ENCODE measurements at places on chromosomes 4 and X.

DNA sequence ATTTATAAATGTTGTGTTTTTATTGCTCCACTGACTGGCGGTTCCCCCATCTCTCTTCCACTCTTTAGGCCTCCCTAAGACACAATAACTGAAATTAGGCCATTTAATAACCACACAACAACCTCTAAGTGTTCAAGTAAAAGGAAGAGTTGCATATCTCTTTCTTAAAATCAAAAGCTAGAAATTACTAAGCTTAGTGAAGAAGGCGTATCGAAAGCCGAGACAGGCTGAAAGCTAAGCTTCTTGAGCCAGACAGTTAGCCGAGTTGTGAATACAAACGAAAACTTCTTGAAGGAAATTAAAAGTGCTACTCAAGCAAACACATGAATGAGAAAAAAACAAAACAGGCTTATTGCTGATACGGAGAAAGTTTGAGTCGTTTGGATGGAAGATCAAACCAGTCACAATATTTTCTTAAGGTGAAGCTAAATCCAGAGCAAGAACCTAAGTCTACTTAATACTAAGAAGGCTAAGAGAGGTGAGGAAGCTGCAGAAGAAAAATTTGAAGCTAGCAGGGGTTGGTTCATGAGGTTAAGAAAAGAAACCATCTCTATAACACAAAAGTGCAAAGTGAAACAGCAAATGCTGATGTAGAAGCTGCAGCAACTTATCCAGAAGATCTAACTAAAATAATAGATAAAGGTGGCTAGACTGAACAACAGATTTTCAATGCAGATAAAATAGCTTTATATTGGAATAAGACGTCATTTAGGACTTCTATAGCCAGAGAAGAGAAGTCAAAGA lies 194.0 kb upstream of the TTC29 start:
- no peak for DNase-seq

DNA sequence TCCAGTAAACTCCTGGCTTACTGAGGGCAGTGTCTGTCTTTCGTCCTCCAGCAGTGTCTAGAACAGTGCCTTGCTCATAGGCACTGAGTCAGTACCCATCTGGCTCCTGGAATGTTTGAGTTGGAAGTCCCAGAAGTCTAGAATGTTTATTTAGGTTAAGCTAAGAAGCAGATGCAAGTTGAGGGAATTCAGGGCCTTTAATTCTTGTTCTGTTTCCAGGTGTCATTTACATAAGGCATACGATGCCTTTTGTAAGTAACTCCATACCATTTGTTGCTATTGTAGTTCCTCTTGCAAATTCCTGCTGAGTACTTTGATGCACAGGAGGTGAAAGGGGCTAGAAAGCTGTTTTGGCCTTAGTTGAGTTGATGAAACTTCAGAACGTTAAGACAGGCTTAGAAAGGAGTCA lies 22.2 kb downstream of the ARHGAP10 start:
- no peak for DNase-seq

GRCh38 chrX:132443196-132444135 lies 45.4 kb downstream of the MBNL3 start:
- no peak for DNase-seq

DNA sequence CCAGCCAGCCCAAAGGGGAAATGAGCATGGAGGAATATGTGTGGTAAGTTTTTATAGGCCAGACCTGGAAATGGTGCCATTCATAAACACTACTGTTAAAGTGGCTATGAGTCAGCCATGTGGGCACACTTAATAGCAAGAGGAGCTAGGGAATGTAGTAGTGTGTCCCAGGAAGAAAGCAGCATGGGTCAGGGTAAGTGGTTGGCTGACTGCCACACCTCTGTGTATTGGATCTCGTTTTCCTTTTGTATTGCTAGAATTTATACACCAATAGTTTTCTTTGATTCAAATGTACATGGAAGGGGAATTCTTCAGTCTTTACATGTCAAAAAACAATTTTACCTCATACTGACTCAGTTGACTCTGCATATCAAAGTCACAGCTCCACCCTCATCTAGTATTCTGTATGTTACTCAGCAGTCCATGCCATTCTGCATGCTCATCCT lies 22.9 kb upstream of the SGMS2 start:
- DNase-seq: no peak

DNA sequence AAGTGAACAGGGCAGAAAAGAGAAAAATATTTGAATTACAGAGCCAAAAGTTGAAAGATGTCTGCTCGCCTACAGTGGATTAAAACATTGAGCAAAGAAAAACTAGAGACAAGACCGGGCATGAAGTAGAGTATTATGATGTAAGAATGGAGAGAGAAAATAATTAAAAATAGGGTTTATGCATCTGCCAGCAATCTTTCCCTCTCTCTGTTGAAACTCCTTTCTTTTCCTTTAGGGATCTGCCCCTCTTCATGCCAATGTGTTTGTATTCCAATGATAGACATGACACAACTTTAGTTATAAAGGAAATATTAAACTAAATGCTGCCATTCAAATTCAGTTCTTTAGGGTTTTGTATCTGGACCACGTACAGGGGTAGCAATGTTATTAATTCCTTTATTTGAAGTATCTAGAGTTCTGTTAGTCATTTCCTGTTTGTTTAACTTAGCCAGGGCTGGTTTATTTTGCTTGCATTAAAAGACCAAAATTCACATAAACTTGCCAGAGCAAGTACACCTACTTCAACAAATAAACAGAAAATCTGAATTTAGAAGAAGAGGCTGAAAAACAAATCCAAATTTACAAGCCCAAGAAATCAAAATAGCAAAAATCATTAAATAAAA lies 202.6 kb downstream of the SPOCK3 start:
- DNase-seq: no peak

DNA sequence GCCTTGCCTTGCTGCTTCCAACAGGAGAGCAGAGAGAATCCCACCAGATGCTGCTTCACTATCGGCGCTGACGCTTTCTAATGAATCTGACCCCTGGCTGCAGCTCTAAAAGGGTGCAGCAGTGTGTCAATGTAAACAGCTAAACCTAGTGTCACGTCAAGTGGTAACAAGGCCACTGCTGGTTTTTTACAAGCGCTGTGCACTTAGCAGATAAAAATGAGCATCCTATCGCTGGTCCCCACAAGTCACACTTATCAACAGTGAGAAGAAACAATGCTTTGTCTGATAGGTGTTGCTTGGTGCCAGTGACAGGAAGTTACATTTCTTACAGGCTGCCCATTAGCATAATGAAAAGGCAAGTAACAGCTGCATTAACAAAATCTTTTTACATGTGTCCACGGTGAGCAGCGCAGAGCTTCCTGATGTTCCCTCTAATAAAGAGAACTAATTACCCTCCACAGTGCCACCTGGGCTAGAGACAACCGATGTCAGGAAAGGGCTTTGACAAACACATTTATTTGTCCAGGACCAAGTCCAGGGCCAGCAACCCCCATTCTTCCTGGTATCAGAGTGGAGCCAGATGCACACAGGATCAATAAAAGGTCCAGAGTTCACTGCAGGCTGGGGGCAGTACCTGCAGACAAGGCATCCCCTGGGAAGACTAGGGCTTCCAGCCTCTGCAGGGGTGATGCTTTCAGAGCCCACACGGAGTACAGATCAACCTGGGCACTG lies 176.0 kb downstream of the MGST2 start:
- no peak for DNase-seq

GRCh38 chr4:152808670-152809069 lies 28.9 kb downstream of the ARFIP1 start:
- DNase-seq: no peak

DNA sequence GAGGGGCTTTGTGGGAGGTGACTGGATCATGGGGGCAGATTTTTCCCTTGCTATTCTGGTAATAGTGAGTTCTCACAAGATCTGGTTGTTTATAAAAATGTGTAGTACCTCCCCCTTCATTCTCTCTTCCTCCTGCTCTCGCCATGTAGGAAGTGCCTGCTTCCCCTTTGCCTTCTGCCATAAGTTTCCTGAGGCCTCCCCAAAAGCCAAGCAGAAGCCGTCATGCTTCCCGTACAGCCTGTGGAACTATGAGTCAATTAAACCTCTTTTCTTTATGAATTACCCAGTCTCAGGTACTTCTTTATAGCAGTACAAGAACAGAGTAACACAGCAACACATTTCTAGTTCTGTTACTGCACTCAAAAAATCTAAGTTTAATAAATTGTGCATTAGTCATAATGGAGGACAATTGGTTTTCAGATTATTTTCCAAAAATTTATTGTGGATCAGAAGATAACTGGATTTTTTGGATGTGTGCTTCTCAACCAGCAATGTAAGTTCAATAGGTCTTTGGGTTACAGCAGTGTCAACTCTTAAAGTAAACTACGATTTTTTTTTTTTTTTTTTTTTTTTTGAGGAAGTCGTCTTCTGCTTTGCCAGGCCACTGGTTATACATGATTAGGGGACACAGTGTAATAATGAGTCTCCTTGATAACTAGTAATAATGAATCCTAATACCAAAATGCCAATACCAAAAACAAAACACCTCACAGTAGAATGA lies 69.9 kb downstream of the CHIC2 start:
- no peak for DNase-seq

GRCh38 chr4:123216946-123217345 lies 179.6 kb upstream of the SPRY1 start:
- no peak for DNase-seq

DNA sequence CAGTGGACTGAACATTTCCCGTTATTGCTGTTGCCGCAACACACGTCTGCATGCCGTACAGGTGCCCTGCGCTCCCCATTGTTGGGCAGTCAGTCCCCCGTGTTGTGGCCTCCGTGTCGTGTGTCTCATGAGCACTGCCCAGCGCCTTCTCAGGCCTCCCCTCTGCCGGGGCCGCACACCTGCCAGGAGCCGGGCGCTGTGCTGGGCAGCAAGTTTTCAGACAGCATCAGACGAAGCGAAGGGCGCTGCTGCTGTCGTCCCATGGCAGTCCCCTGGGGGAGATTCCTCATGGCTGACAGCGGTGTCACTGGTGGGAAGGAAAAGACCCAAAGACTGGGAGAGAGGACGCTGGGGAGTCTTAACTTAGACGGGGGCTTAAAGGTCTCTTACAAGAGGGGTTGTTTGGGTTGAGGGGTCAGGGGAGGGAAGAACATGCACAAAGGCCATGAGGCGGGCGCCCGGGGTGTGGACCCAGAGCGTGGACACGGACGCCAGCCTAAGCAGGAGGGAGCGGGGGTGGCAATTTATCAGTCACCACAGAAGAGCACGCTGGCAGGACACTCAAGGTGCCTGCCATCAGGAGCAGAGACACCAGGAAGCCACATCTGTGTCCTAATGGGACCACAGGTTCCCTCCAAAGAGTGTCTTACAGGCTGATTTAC lies 47.3 kb downstream of the RGS12 start:
- no peak for DNase-seq

- DNase-seq: no peak
Observed at GRCh38 chr4:14404730-14405129, 597.6 kb upstream of the CPEB2 start.

DNA sequence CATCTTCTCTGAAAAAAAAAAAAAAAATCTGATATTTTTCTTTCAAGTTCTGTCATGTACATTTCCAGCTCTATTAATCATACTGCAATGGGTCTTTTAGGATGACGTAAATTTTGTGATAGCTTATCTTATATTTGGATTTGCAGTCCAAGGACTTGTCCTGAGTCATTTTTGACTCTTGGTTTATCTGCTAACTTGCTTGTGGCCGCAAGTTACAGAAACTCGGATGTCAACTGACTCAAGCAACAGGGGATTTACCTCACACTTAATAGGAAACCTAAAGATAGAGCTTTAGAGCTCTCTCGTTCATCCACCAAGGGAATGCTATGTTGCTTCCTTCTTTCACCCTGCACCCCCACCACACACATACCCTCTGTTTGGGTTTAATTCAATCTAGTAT lies 1433.8 kb upstream of the TENM3 start:
- no peak for DNase-seq

DNA sequence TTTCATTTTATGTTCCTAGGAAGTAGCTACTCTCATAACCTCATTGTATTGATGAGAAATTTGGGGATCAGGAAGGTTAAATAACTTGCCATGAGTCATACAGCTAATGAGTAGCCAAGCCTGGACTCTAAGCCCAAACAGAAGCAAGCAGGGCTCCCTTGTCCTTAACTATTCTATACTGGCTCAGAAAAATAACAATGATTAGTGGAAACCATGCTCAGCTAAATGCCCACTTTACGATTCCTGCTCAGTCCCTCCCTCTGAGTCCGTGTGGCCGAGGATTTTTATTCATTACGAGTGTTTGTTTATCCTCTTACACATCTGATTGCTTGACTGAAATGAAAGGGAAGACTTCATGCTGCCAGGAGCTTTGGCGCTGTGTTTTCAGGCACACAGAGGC lies 100.9 kb downstream of the SLC34A2 start:
- DNase-seq: no peak

GRCh38 chrX:78643874-78644273 lies 15.3 kb downstream of the RTL3 start:
- DNase-seq: peak; percentile 7

DNA sequence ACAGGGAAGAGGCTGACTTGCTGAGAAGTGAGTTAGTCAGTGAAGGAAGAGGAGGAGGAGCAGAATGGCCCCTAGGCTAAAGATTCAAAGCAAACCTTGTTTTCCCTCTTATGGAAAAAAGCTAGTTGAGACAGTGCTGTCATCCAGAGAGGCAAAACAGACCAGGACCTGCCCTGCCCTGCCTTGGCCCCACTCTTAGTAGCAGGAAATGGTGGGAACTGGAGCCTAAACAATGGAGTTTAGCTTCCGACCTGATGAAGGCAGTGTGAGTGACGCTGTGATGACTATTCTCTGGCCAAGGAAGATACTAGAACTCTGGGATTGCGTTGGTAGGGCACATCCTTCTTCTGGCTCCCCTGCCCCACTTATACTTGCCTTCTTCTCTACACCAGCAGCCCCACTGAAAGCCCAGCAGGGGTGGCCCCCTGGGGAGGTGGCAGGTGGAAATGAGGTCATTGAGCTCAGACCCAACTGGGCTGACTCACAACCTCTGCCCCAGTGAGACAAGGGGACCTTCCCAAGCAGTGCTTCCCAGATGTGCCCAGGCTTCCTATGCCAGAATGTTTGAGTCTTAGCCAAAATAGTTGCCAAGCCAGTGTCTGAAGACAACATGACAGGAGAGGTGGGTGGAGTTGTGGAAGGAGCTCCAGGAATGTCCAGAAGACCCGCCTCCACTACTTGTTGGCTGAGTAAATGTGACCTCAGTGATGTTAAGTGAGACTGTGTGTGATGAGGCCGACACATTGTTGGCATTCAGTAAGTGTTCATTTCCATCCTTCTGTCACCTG lies 38.8 kb downstream of the MSN start:
- peak; percentile 46 for DNase-seq

- DNase-seq: no peak
Observed at GRCh38 chr4:86416081-86416480, 56.2 kb upstream of the MAPK10 start.

- DNase-seq: no peak
Observed at GRCh38 chr4:124722071-124722470, 9.5 kb upstream of the ANKRD50 start.

DNA sequence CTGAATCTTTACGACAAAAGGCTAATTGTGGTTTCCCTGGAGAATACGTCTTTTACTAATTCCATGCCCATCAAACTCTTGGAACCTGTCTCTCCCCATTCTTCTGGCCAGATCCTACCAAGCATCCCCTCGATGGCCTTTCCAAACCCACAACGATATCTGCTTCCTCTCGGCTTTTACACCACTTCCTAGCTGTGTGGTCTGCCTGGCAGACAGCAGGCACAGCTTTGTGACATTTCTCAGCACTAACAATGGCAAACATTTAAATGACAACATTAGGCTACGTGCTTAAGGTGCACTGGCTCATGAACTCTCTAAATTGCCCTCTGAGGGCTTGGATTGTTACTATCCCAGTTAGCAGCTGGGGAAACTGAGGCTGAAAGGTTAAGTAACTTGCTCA lies 141.0 kb downstream of the NSUN7 start:
- DNase-seq: no peak

Measured in CD4-positive, alpha-beta T cell treated with Interleukin-17A for 4 hours (primary cell).